ENCODE measurements at places on chromosomes 5 and 9.
A peak's percentile ranks its signal among the peaks of the same experiment; 100 is the strongest.

DNA sequence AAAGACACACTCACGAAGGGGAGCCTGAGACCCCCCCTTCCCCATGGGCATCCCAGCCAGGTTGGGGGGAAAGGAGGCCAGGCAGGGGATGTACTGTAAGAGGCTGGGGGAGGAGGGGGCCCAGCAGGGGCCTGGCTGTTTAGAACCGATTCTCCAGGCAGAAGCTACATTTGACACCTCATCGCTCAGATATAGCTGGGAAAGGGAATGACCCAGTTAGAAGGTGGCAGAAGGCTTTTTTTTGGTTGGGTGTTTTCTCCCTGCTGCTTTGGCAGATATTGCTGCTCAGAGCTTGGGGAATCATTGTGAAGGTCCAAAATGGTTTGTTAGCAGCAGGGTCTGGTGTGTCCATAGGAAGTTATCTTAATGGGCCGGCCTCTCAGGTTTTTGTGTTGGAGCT is 6.0 kb downstream of the CDX1 start:
- no peak for DNase-seq

DNA sequence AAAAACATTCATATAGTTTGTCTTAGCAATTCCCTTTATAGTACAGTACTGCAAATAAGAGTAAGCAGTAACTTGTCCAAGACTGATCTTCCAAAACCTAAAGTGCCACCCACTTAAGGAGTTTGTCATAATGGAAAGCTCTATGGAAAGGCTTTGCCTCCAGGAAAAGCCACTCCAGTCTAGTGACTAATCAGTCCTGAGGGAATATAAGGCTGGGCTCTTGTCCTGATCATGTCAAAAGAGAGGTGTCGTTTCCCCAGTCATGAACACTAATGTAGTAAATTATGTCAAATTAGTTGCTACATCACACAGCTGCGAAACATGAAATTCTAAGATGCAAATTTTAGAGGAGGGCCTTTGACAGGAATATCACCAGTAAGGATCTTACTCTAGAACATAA is 271.6 kb downstream of the GABRB2 start:
- no peak for DNase-seq

- DNase-seq: no peak
Measured at GRCh38 chr9:8287501-8287900, 487.9 kb upstream of the DMAC1 start.

DNA sequence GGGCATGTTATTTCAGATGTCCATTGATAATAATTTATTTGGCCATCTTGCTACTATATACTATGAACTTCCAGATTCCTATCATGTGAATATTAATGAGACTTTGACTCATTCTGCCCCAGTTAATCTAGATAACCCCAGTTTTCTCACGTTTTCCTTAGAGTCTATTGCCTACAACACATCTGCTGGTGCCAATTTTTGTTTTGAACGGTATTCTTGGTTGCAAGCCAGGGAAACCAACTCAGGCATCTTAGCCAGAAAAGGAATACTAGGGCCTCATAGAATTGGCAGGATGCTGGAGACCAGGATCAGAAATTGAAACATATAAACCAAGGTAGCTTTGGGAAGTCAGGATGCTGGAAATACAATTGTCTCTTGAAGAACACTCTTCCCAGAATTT is 28.0 kb upstream of the NPR3 start:
- no peak for DNase-seq

GRCh38 chr9:18905028-18905882 is 127.8 kb downstream of the SAXO1 start:
- peak; percentile 79 for DNase-seq

DNA sequence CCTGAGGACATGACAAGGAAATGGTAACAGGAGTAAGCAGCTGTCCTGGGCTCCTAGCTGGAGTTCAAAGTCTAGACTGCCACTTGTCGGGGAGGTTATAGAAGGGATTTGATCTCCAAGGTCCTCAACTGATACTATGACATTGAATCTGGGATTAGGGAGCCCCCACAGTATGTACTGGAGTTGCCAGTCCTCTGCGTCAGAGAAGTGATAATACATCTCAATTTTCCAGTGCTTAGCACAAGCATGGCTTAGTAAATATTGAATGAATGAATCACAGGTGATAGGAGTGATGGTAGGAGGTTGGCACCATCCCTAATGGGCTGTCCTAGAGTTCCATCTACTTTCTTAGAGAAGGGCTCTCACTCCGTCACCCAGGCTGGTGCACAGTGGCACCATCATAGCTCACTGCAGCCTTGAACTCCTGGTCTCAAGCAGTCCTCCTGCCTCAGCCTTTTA is 6.2 kb upstream of the TPM2 start:
- no peak for DNase-seq

- DNase-seq: no peak
Measured at GRCh38 chr5:77935506-77936364, 159.6 kb upstream of the TBCA start.

GRCh38 chr5:94420885-94421284 is 197.5 kb downstream of the KIAA0825 start:
- no peak for DNase-seq

- no peak for DNase-seq
Measured at GRCh38 chr5:110105692-110106091, 416.0 kb downstream of the MAN2A1 start.

DNA sequence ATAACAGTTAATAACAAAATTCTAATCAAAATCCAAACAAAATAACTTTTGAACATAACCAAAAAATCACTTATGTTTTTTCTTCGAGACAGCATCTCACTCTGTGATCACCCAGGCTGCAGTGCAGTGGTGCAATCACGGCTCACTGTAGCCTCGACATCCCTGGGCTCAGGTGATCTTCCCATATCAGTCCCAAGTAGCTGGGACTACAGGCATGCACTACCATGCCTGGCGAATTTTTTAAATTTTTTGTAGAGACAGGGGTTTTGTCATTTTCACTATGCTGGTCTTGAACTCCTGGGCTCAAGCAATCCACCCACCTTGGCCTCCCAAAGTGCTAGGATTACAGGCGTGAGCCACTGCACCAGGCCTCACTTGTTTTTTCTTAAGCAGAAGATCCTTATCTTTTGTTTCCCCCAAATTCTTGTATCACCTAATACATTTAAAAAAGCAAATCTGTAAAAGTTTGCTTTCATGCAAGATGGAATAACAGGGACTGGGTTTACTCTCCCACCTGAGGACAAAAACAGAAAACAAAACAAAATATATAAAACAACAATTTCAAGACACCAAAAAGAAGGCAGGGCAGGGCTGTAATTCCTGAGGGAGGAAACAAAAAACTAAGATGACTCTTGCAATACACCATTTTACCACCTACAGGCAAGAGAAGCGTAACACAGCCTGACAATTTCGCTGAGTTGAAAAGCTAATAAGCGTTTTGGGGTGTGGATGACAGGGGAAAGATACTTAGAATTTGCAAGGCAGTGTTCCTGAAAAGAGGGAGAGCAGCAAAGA is 71.4 kb downstream of the RAPGEF6 start:
- DNase-seq: no peak

DNA sequence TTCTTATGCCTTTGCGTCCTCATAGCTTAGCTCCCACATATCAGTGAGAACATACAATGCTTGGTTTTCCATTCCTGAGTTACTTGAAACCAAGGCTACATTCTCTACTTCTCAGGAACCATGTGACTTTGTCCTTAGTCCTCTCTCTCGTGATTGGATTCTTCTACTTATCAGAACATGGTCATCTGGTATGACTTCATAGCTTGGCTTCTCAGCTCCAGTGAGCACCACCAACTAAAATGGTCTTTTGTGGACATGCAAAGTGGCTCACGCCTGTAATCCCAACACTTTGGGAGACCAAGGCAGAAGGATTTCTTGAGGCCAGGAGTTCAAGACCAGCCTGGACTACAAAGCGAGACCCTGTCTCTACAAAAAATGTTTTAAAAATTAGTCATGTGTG is 81.2 kb upstream of the NIPBL start:
- no peak for DNase-seq

- DNase-seq: no peak
Measured at GRCh38 chr5:61416010-61416409, 84.0 kb downstream of the ZSWIM6 start.

GRCh38 chr5:149794487-149794971 is 64.4 kb downstream of the PPARGC1B start:
- DNase-seq: no peak

DNA sequence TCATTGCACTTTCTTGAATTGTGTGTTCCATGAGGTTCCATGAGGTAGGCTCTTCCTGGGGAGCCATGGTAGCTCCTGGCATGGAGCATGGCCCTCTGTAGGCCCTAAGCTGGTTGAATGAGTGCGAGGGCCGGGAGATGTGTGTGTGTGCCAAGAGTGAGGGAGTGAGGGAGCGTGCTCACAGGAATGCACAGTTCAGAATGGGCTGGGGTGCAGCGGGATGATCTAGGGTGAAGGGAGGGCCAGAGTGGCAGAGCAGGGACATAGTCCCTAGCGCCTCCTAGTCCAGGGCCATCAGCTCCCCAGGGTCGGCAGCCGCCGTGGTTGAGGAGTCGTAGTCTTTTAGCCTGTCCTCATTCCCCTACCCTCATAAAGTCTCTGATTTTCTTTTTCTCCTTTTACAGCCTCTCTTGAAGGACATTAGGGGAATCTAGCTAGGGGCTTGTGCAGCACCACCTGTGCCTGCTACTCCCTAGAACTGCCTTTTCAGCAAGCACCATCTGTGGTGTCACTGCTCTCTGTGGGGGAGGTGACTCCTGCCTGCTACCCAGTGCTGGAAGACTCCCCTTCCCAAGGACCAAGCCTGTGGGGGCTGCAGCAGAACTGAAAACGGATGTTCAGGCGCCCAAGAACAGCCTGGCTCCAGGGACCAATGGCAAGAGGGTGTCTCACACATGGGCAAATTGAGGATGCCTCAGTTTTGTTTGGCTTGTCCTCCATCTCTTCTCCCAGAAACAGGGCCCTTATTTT is 65.3 kb upstream of the PPARGC1B start:
- no peak for DNase-seq

DNA sequence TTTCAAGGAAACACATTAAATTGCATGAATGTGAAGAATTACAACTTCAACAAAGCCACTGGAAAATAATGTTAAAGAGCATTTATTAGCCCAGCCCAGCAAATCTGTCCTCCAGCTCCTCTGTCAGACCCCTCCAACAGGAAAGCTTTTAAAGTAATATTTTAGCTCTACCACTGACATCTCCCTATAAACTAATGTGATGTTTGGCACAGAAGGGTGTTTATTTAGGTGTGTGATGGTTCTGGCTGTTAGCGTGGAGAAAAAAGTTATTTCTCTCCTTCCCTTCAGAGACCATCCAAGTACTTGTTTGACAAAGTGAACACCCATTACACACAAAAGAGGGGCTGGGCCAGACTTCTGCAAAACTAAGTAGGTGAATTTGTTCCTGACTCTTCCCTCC is 111.9 kb upstream of the TARS1 start:
- DNase-seq: no peak

DNA sequence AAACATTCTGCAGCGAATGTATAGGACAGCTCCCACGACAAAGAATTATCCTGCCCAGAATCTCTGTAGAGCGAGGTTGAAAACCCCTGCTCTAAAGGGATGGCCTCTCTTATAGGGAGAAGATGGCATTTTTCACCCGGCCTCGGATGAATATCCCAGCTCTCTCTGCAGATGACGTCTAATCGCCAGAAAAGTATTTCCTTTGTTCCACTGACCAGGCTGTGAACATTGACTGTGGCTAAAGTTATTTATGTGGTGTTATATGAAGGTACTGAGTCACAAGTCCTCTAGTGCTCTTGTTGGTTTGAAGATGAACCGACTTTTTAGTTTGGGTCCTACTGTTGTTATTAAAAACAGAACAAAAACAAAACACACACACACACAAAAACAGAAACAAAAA is 17.4 kb upstream of the RARS1 start:
- no peak for DNase-seq

DNA sequence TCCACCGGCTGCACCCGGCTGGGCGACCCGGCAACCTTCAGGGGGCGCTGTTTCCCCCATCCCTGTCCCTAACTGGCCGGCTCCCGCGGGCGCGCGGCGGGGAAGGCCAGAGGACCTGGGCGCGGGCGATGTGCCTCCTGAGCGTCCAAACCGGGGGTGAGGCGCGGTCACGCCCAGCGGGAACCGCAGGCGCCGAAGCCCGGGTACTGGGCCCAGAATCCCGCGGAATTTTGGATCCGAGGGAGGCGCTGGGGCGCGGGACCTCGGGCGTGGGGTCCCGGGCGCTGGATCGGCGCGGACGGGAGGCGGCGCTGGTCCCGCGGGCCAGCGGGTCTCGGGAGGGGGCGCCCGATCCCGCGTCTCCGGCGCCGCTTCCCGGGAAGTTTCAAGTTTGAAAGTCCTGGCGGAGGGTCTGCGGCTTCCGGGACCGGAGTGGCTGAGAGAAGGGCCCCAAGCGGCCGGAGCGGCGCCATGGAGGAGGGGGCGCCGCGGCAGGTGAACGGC is at the start of gene PKN3:
Gene PKN3 (plus strand): TSS at position 59 of the 504 bp plus-strand sequence. CDS start 413 bp downstream, at position 472.
- DNase-seq: no peak

DNA sequence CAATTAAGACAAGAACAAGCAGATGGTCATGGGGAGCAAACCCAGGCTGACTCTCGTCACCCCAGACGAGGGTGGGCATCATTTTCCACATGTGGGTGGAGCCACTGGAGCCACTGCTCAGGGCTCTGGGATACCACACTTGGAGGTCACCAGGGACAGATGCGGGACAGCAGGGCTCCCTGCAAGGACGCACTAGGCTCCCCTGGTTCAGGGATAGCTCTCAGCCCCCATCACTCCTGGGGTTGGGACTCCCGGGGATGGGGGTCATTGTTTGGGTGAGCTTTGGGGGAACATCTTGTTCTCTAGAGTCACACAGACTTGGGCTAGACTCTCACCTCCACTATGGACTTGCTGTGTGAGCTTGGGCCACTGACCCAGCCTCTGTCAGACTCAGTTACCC is 57.8 kb downstream of the GTF3C4 start:
- no peak for DNase-seq

DNA sequence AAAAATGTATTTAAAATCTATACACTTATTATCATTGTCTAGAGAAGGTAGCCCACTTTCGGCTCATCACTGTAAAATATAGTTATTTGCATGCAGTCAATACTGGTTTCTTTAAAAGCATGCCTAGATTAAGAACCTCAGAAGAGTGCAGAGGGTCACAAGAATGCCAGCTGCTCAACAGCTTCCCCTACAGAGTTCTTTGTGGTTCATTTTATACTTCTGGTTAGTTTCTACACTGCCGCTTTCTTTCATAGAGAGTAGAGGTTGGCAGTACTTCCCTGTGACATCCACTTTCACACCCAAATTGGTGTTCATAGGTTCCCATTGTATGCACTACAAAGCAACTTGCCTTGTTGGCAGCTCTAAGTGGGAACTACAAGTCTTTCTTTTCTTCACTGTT is 137.3 kb downstream of the KIAA0825 start:
- DNase-seq: no peak

DNA sequence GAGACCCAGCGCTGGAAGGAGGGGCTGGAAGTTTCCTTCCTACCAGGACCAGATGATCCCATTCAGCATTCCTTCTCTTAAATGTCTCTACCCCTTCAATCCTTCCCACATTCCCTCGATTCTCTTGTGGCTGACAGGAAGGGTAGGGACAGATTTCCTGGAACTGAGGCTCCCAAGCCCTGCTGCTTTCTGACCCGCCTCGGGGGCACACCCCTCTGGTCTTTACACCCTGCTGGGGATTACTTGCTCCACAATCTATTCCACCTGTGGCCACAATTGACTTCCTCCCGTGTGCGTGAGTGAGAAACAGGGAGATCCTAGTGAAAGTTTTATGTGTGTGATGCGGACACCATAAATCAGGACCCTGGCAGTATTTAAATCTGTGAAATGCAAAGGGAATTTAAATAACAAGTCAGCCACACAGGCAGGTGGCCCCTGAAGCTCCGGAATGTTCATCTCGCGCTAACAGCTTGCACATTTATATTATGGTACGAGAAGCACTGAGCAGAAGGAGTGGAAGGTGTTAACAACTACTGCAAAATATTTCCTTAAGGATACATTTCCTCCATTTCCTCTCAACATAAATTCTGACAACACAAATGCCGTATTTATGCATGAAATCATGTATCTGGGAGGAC is 237.5 kb downstream of the SLIT3 start:
- no peak for DNase-seq

Measured in esophagus muscularis mucosa (tissue), 4 donors.